ENCODE measurements at places on chromosomes 11 and 22. TPM values are rescaled to one million over a fixed set of nuclear protein-coding genes. Genes with fewer than 3 reads are reported as not detected.
A peak's percentile ranks its signal among the peaks of the same experiment; 100 is the strongest.

DNA sequence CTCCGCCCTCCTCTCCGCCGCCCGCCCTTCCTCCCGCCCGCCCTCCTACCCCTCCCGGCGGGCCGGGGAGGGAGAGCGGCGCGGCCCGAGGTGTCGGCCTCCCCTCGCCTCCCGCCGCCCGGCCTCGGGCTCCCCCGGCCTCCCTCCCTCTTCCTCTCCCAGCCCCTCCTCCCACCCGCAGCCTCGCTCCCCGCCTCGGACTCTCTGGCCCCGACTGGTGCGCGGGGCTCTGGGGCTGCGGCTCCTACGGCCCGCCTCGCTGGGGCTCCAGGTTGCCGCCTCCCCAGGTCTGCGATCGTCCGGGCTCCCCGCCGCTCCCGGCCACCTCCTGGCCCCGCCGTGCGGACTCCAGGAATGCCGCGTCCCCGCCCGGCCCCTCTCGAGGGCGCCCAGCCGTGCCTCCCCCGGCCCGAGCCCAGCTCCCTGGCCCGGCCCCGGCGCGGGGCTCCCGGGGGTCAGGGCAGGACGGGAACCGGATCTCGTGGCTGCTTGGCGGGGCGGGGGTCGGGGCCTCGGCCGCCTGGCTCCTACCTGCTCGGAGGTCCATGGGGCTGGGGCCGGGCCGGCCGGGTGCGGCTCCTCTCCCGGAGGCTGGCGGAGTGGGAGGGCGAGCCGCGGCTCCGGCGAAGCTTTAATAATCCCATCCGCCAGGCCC, at the start of gene CLCF1:
Gene CLCF1, minus strand, starts transcription at position 606 of the 655 bp plus-strand sequence. Its CDS starts 59 bp downstream, at position 547.
- DNase-seq, result no peak

- DNase-seq, result no peak
Measured at GRCh38 chr11:106156290-106156937, 79.0 kb downstream of the AASDHPPT start.

GRCh38 chr22:35342390-35342789, 38.5 kb upstream of the HMOX1 start:
- DNase-seq, result no peak

TRIM49 gene
- total RNA-seq, result not detected

DNA sequence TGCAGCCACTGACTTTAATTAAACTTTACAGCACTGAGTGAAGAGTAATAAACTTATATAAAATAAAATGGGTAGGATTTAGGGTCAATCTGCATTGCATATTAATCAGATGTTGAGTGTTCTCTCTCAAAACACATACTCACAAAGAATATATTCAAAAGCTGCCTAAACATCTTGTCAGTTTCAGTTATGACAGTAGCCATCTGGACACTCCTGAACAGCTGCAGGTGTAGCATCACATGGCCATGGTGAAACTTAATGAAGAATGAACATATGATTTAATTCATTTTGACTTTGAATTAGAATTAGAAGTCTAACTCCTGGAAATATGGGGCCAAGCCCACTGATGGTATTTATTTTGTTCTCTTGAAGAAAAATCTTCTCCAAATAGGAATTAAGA, 684.3 kb upstream of the RAG2 start:
- no peak for DNase-seq

OR9I1 gene
- total RNA-seq, result not detected

DCHS1 gene
- 33.4 TPM for total RNA-seq

GRCh38 chr11:65355013-65355775, 643 bp downstream of the TIGD3 start:
- no peak for DNase-seq

- no peak for DNase-seq
Measured at GRCh38 chr11:119729951-119730613, 1.1 kb upstream of the NECTIN1 start.

DNA sequence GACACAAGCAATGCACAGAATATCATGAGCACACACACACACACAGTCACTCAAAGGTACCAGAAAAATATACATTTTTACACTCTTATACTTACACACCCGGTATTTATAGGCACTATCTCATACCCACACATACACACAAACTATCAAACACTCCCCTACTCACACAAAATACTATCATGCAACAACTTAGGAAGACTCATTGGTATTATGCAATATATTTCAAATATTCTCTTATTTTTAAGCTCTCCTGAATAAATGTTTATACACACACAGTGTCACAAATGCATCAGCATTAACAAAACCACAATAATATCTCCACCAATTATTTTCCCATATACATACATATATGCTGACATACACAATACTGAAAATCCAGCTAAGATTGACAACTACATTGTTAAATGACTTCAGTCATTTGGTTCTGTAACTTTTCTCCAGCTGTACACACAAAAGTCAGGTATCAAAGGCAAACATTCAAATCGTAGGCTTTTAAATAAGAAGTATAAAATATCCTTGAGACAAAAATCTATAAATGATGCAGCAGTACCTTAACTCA, 2.6 kb upstream of the OR51I1 start:
- no peak for DNase-seq

DNA sequence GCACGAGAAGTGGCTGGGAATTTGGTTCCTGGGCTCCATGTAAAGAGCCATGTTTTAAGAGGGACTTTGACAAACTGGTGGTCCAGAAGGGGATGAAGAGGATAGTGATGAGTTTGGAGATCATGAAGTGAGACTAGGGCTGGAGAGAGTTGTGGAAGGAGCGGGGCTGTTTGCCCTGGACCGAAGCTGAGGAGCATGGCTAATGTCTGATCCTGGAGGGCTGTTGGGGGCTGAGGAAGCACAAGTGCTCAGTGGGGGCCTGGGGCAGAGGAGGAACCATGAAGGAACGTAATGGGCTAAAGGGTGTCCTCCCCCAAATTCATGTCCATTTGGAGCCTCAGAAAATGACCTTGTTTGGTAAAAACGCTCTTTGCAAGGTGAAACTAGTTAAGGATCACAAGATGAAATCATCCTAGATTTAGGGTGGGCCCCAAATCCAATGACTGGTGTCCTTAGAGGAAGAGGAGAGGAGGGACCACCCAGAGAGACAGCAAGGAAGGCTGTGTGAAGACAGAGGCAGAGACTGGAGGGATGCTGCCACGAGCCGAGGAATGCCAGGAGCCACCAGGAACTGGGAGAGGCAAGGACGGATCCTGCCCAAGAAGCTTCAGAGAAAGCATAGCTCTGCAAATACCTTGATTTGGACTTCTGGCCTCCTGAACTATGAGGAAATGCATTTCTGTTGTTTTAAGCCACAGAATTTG, 107.3 kb upstream of the LMO1 start:
- DNase-seq, result peak; percentile 40

DNA sequence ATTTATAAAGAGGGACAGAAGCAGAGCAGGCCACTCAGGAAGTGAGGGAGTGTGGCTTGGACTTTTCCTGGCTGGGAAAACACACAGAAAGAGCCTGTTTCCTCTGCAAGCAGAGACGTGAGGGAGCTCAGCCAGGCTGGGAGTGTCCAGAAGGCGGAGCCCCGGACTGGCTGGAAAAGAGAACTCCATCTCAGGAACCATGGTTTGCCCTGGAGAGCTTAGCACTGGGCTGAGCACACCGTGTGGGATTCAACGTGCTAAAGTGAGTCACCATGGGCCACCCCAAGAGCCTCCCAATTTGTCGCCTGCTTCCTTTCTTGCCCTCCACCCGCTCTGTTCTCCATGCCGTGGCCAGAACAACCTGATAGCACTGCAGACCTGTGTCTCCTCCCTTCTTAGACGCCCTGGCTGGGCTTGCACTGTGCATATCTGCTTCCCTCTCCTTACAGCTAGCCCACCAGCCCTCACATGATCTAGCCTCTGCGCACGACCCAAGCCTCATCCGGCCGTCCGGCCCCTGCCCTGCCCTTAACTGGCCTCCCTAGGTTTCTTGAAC, 51.8 kb downstream of the GALNT18 start:
- DNase-seq, result no peak

GRCh38 chr22:43110927-43111623, 525 bp downstream of the BIK start:
- no peak for DNase-seq

DNA sequence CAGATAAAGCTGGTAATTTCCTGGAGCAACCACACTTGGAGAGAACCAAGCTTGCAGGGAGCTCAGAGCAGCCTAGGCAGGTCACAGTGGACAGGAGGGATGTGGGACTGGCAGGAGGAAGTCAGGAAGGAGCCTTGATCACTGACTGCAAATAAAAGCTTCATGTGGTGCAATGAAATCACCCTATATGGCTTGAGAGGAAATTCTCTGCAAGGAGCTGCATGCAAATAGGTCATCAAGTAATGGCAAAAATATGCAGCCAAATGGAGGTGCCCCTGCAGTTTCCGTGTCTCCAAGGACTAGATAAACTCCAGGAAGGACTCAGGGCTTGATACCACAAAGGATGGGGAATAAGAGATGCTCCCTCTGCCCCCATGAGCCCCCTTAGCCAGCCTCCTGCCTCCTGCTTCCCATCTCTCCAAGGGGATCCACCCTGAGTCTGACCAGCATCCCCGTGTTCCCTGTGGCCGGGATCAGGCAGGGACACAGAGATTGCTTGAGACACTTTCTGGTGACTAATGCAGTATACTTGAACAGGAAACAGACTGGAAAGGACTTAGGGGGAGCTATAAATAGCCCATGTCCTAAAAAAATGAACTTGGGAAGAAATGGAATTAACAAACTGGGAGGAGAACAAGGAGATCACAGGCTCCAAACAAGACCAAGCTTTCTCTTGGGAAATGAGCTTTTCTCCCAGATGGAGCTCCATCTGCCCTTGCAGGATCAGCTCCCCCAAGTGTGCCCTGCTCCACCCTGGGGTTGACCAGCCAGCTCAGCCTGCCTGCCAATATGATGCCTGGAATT, 23.9 kb upstream of the MICAL2 start:
- DNase-seq, result no peak

DNA sequence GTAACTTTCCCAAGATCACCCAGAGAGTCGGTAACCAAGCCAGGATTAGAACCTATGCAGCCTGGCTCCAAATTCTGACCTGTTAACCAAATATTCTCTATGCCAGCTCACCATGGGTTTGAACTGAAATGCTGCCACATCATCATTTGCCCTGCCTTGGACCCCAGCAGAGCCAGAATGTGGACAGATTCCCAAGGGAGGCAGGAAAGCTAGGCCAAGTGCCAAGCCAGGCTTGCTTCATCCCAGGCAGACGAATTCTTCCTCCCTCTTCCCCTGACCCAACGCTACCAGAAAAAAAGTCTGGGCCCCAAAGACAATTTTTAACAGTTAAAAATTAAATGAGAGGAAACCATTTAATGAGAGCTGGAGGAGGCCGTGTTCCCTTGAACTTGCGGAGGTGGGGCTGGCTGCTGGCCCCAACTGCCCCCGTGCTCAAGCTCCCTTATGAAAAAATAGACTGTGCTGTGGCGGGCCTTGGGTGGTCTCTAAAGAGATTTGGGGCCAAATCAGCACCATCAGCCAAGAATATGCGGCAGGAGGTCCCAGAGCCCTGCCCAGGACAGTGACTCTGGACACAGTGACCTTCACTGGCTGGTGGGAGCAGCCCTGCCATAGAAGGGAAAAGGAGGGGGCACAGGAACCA, 184.1 kb upstream of the SYT13 start:
- no peak for DNase-seq

MMP13 gene
- total RNA-seq, result 6.5 TPM

GRCh38 chr11:109747839-109748238, 325.8 kb downstream of the C11orf87 start:
- DNase-seq, result no peak

FAT3 gene
- 21.3 TPM for total RNA-seq

- DNase-seq, result no peak
Measured at GRCh38 chr22:30989474-30989873, 20.4 kb downstream of the TUG1 start.

IRAG1 gene
- total RNA-seq, result 50.6 TPM

C11orf86 gene
- total RNA-seq, result not detected

GRCh38 chr11:1081601-1082311, 7.1 kb downstream of the MUC2 start:
- DNase-seq, result peak; percentile 88

GRCh38 chr11:22670830-22671229, 4.4 kb downstream of the GAS2 start:
- DNase-seq, result no peak

DNA sequence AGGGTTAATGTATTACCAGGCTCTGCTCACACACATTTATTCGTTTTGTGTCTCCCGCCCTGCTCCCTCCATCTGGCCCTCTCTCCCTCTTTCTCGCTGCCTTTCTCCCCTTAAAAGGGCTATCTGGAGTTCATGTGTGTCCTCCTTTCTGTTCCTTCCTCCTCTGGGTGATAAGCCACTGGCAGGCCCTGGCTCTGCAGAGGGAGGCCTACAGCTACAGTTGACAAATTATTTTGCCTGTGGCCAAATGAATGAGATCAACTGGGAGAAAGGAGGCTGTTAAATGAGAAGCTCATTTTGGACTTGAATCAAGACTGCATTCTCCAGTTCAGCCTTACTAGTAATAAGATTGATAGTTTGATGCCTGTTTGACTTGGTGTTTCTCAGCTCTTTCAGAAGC, 17.5 kb upstream of the OPCML start:
- DNase-seq, result no peak

DNA sequence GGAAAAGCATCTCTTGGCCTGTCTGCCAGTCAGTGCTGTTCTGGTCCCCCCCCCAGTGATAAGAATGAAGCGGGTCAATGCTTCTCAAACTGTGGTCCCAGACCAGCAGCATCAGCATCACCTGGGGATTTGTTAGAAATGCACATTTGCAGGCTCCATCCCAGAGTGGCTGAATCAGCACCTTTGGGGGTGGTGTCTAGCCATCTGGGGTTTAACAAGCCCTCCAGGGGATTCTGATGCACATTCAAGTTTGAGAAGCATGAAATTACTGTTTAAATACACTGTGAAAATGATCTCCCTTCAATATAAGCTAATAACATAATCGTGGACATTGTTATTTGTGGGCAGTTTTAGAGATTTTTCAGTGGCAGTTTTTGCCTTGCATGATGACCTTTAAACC, 133.5 kb downstream of the MYO18B start:
- DNase-seq, result no peak

GLYAT gene
- not detected for total RNA-seq

IL18 gene
- 0.85 TPM for total RNA-seq

GRCh38 chr22:35219012-35219411, 38.3 kb upstream of the HMGXB4 start:
- DNase-seq, result no peak

GRCh38 chr11:117919781-117920221, 9.4 kb downstream of the TMPRSS13 start:
- peak; percentile 41 for DNase-seq

GRCh38 chr11:43367382-43368178, 8.9 kb downstream of the TTC17 start:
- DNase-seq, result no peak

P2RX6 gene
- 2.1 TPM for total RNA-seq

TMA7B gene
- not detected for total RNA-seq

- no peak for DNase-seq
Measured at GRCh38 chr11:44032299-44033085, 15.3 kb upstream of the ACCSL start.

Data from chondrocyte (in vitro differentiated cells).